ENCODE measurements at places on chromosomes 13 and 19.

GRCh38 chr13:47135800-47136503 is 239.1 kb upstream of the HTR2A start:
- DNase-seq: no peak

DNA sequence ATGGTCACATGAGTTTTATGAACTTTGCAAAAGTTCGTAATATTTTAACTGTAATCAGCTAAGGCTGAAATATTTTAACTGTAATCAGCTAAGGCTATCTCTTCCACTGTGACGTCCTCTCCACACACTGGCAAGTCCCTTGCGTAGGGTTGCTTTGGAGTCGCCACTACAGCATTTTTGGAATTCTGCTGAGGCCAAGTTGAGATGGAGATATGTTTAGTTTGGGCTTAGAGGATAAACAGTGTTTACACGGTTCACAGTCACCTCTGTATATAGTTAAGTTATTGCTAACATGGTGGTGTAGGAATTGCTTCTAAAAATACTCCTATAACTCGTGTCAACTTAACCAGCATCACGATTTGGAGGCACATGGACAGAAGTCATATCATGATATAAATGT is 143.6 kb upstream of the SERP2 start:
- no peak for DNase-seq

GRCh38 chr13:44471686-44472085 is 98.1 kb downstream of the SERP2 start:
- DNase-seq: no peak

DNA sequence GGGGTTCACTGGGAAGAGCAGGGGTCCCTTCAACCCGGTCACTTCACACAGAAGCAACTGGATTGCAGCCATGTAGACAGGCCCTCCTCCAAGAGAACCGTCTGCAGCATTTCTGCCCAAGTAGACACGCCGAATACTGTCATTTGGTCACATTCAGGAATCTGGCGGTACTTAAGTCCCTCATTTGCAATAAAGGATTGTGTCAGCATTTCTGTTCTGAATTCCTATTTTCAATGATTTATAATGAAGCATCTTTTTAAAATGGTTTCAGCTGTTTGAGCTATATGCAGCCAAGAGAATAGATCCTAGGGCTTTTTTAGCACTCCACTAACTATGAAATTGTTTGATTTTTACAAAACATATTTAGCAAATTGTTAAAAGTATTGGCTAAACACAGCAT is 143.5 kb upstream of the SOX1 start:
- no peak for DNase-seq

GRCh38 chr19:45211751-45212381 is 33.3 kb downstream of the BLOC1S3 start:
- DNase-seq: no peak

DNA sequence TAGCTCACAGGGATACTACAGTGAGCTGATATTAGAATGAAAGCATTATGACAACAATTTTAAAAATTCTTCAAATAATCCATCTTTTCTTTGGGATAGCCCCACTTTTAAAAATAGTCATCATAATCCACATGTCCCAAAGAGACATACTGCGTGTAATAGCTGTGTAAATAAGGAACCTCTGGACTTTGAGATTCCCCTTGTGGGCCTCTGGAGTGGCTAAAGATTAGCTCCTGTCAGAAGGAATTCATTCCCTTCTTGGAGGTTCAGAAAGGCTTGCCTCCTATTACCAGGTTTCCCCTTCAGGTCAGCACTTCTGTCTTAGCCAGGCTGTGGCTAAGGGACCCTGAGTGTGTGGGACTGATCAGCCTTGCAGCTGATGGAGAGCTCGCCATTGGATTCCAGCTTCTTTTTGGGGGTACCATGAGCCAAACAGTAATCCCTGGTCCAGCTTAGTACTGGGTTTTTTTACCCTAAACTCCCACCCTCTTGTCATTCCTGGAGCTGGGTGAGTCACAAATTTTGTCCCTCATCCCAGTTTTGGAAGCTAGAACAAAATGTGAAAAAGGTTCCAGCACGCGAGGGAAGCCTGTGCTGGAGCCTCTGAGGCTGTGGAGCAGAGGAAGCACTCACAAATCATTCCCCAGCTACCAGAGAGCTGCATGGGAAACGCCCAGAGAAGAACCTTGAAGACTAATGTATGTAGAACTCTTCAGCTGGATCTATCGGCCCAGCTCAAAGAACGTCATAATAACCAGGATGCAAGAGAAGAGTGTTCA is 96.7 kb downstream of the RNASEH2B start:
- DNase-seq: no peak

DNA sequence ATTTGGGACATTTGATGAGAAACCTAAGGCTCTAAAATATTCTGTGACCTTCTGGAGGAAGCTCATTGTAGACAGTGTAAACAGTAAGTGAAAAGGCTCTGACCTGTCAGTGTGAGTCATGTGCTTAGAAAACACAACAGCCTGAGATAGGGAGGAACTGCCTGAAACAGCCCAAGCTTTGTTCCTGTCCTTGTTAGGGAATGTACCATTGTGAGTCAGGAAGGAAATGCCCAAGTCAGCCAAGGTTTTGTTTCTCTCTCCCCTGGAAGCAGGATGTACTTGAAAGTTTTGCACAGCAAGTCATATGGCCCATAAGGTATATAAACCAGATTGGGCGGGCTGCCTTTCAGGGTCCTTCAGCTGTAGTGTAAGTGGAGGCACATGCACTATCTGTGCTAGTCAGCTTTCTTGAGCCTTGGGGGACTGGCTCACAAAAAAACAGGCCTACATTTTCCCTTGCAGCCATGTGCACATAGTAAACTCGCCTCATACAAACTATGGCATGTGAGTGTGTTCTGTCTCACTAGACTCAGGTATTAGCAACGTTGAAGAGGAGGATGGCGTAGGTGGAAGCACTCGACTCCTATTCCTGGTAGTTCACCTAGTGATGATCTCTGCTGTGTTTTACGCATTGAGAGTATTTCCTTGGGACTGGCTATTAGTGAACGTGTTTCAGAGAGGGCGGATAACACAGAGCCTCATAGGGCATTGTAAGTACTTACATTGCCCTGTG is 141.2 kb upstream of the KLHL1 start:
- DNase-seq: no peak

GRCh38 chr19:42281827-42282762 is 13.0 kb downstream of the CIC start:
- no peak for DNase-seq

GRCh38 chr19:49793561-49793840 is 19.6 kb downstream of the FUZ start:
- DNase-seq: no peak

- no peak for DNase-seq
Measured at GRCh38 chr13:40109351-40109844, 453.9 kb downstream of the COG6 start.

DNA sequence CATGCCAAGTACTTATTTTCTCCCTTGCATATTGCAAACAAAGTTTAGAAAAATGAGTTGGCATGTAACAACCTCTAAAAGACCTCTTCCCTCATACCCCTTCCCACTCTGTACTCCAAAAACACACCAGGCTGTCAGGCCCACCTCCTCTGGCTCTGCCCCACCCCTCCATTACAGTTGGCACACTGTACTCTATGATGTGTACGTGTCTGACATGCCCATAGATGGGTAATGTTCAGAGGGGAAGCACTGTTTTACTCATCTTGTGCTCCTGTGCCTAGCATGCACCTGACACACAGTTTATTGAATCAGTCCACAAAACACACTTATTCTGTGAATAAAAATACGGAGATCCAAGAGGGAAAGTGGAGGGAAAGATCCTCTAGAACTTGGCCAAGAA is 45.6 kb downstream of the SERPINE3 start:
- no peak for DNase-seq

DNA sequence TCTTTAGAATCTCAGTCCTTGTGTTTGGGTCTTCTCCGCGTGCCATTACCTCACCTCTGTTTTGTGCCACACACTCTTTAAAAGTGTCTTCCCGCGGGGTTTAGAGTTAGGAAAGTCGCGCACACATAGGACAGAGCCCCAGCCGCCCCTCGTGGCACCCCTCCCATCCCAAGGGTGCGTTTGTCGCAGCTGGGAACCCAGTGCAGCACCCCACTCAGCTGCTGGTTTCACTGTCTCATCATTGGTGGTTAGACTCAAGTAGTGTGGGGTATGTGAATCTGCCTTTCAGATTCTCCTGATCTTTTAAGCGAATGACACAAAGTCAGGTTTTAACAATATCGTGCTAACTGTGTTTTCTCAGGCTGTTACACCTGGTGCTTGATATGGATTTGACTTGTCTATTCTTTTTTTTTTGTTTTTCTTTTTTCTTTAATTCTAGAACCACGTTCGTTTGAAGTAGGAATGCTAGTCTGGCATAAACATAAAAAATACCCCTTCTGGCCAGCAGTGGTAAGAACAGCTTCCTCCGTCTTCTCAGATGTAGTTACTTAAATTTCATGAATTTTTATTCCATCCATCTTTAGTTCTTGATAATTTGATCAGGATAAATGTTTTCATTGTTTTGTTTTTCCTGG is 19.5 kb upstream of the NDUFS7 start:
- DNase-seq: no peak

DNA sequence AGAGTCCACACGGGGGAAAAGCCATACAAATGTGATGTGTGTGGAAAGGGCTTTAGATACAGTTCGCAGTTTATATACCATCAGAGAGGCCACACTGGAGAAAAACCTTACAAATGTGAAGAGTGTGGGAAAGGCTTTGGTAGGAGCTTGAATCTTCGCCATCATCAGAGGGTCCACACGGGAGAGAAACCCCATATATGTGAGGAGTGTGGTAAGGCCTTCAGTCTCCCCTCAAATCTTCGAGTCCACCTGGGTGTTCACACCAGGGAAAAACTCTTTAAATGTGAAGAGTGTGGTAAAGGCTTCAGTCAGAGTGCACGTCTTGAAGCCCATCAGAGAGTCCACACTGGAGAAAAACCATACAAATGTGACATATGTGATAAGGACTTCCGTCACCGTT is 23.3 kb upstream of the ZNF233 start:
- DNase-seq: no peak

- no peak for DNase-seq
Measured at GRCh38 chr13:111846391-111847159, 220.4 kb upstream of the SOX1 start.

DNA sequence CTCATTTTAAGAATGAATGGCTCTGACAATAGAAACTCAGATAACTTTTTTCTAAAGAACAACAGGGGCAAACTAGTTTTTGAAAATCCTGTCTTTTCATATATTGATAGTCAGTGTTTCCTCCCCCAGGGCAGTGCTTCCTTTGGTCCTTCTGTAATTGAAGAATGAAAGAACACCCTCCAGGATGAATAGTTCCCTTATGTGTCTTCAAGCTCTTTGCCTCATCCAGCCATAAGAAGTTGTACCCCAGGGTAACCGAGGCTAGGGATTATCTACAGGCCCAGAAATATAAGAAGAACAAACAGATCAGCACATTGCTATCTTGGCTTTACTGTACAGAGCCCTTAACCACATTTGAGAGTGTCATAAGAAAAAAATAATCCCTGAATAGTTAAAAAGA is 12.1 kb upstream of the ERICH6B start:
- DNase-seq: no peak

GRCh38 chr19:43664018-43664417 is 6.0 kb downstream of the PLAUR start:
- DNase-seq: no peak

DNA sequence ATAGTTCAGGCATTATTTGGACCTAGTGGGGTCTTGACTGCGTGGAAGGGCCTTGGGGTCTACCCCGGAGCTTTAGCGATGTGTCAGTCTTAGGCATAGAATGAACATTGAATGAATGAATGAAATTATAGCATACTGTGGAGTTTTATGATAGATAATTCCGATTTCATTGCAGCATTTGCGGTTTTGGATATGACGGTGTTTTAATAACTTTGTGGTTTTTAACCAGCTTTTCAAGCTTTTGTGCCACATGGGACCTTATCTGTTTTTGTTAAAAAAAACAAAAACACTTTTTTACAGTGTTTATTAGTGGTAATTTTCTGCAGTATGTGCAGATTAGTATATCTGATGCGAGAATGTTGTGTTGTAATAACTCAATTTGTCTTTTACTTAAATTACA is 696 bp downstream of the NUP58 start:
- DNase-seq: no peak

DNA sequence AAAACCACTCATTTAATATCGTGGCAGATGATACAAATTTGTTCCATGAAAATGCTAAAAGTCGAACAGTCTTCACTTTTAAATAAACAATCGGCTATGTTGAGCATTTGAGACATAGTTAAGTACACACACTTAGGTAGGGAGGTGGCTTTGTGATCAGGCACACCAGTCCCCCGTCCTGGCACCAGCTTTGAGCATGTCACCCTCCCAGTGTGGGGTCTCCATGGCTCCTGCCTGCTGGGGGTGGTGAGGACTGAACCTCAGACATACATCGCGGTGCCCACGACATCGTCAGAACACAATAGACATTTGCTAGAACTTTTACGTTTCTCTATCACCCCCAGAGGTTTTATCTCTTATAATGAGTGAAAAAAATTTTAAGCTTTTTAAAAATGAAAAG is 62.0 kb downstream of the RFX2 start:
- no peak for DNase-seq

DNA sequence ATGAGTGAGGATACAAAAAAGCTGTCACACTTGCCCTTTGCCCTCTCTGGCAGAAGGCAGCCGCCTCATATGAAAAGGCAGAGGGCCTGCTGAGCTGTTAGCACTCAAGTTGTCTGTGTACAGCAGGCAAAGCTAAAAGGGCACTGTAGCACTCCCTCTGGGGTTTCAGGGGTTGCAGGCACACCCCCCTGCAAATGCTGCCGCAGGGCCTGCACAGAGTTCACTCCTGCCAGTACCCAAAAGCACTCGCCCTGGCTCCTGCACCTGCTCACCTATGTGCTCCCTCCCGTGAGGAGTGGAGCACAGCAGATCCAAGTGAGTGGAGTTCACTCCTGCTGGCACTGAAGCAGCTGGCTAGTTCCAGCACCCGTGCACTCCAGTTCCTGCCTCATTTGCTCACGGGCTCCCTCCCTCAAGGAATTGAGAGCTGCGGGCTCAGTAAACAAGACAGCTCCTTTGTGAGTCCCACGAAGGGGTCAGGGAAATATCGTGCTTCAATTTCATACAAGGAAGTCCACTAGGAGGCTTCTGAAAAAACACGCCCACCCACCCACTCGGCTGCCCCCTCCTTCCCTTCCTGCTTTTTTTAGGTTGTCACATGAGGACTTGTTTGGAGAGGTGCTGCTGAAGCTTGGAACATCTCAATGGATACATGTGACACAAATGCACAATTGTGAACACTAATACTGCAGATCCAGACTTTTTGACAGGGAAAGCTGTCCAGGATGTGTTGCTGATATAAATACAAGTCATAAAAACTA is 9.9 kb upstream of the RCBTB2 start:
- no peak for DNase-seq

- no peak for DNase-seq
Measured at GRCh38 chr13:113528101-113528812, 37.7 kb upstream of the DCUN1D2 start.

DNA sequence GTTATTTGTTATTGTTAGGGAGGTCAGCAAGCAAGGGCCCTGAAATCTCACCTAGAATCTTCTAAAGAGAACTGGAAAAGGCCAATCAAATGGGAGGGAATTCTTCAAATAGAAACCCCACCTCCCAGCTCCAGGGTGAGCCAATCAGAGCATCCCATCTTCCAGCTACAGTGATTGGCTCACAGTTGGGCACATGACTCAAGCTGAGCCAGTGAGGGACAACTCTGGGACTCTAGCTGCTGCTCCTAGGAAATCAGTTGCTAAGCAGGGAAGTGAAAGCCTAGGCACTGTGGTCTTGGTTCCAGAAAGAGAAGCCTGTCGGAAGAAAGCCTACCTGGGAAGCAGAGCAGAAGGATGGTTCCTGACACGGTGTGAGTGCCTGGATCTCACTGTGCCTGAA is 13.4 kb downstream of the TM6SF2 start:
- DNase-seq: no peak

GRCh38 chr13:23146006-23146405 is 34.8 kb upstream of the SGCG start:
- DNase-seq: no peak

All from natural killer cell treated with Interleukin-12 subunit alpha and Interleukin-12 subunit beta and Interleukin-15 and Interleukin-18, amount 100 ng/mL, for 72 hours (primary cell).